ENCODE measurements at places on chromosomes 2 and 18.

DNA sequence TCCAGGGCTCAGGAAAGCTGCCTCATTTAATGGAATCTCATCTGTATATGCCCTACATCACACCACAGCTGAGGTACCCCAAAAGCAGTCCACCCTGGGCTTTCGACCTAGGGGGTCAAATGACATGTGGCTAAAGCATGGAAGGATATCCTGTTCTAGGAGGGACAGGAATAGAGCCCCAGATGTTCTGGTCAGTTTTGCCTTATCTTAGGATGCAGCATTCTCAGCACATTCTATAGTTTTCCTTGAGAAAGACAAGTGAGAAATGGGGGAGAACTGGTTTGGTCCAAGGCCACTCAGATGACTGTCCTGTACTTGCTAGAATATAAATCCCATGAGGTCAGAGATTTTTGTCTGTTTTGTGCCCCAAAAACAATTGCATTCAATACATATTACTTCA, 688.0 kb upstream of the ZEB2 start:
- no peaks in the 10 kb centered on the region for H3K4me1 ChIP-seq
- no peak overlapping the region for H3K4me3 ChIP-seq
- peaks cover 12% of the 10 kb centered on the region for H3K27me3 ChIP-seq

DNA sequence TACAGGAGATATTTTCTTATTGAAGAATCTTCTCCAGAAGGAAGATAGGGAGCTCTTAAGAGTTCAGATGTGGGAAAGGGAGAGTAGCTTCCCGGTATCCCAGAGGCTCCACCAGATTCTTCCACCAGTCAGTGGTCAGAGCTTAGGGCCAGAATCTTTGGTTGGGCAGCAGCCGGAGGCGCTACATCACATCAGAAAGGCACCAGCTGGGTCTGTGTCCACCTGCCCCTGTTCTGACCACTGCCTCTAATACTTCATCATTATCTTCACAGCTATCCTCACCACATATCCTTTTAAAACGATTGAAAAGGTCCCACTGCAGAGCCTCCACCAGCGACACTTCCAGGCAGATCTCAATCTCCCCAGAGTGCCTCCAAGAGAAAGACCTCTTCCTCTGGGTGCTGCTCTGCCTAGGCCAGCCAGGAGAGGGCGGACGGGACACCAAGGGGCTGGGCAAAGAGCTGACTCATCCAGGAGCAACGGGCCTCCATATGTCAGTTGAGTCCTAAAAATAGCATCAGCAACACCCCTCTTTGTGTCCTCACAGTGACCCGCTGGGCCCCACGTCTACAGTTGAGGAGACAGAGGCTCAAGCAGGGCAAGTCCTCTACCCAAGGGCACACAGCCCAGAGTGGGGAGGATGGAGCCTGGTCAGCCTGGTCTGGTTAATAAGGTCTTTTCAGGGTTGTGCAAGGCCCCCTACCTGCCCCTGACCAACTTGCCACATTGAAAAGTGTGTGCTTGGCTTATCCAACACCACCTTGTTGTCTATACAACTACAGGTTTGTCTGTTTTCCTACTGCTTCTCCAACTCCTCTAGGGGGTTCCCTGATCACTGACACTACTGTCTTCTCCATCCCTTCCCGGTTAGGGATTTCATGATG, 81.2 kb downstream of the ADD2 start:
- no peak overlapping the region for H3K27ac ChIP-seq
- H3K27me3 ChIP-seq = no peaks in the 10 kb centered on the region
- H3K4me1 ChIP-seq = peaks cover 8% of the 10 kb centered on the region
- H3K4me3 ChIP-seq = no peak overlapping the region

- no peak overlapping the region for H3K4me3 ChIP-seq
- no peaks in the 10 kb centered on the region for H3K36me3 ChIP-seq
- peaks cover 4% of the 10 kb centered on the region for H3K4me1 ChIP-seq
- H3K27ac ChIP-seq = no peak overlapping the region
- peaks cover 13% of the 10 kb centered on the region for H3K27me3 ChIP-seq
Measured at GRCh38 chr18:57062844-57063243, 84.0 kb upstream of the BOD1L2 start.

DNA sequence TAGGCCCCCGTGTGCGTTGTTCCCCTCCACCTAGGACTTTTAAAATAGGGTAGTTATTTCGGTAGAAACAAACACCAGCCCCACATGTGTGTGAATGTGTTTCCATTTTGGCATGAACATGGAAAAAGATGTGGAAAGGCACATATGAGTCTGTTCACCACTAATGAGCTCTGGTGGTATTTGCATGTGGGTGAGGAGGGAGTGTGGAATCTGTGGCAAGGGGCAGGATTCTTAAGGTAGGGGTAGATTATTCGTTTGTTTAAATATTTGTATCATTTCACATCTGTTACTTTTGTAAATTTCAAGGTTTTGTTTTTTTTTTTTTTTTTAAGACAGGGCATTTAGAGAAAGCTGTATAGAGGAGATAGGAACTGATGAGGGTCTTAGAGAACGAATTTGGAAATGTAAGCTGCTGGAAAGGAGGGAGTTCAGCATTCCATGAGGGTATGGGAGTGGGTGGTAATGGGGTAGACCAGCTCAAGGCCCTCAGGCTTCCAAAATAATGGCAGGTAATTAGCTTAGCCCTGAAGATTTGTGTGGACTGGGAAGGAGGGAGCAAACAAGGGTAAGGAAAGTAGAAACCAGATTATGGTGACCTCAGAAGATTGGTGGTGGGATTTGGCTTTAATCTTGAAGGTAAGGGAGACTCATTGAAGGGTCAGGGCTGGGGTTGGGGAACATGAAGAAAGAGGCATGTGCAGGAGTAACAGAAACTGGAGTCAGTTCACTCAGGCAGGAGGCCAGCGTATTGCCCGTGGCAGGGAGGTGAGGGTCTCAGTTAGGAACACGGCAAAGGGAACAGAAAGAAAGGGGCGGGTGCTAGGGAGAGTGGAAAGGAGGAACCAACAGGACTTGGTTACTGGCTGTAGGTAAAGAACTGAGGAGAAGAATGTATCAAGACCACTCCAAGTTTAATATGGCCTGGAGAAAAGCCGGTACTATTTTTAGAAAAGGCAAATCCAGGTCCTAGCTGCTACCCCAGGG, 123.6 kb downstream of the PLB1 start:
- H3K4me1 ChIP-seq = peaks cover 74% of the 10 kb centered on the region
- no peaks in the 10 kb centered on the region for H3K36me3 ChIP-seq
- H3K4me3 ChIP-seq = peak overlapping the region; percentile 6
- H3K27ac ChIP-seq = peak overlapping the region; percentile 87
- no peaks in the 10 kb centered on the region for H3K27me3 ChIP-seq

GRCh38 chr2:85889627-85890281, 964 bp upstream of the ST3GAL5 start:
- DNase-seq = no peak
- H3K4me1 ChIP-seq = peaks cover 65% of the 10 kb centered on the region
- peak overlapping the region; percentile 88 for H3K27ac ChIP-seq
- H3K4me3 ChIP-seq = peak overlapping the region; percentile 90
- no peaks in the 10 kb centered on the region for H3K27me3 ChIP-seq

DNA sequence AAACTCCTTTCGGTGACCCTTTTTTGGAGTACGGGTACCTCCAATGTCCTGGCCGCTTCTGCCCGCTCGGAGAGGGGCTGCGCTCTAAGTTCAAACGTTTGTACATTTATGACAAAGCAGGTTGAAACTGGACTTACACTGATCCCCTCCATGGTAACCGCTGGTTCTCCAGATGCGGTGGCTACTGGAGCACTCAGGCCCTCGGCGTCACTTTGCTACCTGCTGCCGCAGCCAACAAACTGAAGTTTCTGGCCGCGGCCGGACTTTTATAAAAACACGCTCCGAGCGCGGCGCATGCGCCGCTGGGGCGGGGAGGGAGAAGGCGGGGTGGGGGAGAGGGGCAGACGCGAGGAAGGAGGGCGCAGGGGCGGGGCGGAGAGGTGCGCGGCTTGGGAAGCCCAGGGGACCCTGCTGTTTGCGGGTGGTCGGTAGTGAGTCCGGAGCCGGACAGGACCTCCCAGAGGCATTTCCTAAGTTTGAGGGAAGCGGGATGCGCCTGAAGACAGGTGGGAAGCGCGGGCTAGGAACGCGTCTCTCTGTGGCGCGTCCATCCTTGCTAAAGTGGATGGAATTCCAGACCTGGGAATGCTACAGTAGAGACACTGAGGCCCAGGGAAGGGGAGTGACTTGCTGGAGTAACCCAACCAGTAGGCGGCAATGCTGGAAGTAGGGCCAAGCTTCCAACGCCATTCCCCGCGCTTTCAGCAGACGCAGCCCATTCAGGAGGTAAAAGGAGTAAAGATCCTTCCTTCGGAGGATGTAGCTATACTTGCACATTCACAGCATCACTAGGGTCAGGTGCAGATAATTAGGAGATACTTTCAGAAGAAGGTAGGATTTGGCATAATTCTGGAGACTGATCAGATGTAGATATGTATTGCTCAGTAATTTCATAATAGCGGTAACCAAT, at the start of gene CXCR4:
TSS of gene CXCR4 (minus strand) at position 241 of the 910 bp plus-strand sequence. CDS start at position 152, 89 bp downstream.
- H3K36me3 ChIP-seq = peaks cover 25% of the 10 kb centered on the region
- no peaks in the 10 kb centered on the region for H3K27me3 ChIP-seq
- peak within 1 kb of the TSS; percentile 88 for H3K27ac ChIP-seq
- DNase-seq = peak; percentile 88
- peaks cover 71% of the 10 kb centered on the region for H3K4me1 ChIP-seq
- peak within 1 kb of the TSS; percentile 92 for H3K4me3 ChIP-seq

DNA sequence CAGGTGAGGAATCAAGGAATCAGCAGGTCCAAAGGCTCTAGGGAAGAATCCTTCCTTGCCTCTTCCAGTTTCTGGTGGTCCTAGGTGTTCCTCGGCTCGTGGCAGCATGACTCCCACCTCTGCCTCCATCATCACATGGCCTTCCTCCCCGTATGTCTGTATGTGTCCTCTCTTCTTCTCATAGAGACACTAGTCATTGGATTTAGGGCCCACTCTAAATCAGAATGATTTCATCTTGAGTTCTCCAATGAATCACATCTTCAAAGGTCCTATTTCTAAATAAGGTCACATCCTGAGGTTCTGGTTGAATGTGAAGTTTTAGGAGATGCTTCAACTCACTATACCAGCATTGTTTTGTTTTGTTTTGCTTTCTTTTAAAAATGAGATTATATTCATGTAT, 11.1 kb upstream of the AGFG1 start:
- no peaks in the 10 kb centered on the region for H3K27me3 ChIP-seq
- DNase-seq = no peak
- H3K4me1 ChIP-seq = peaks cover 97% of the 10 kb centered on the region
- peak overlapping the region; percentile 68 for H3K4me3 ChIP-seq
- H3K36me3 ChIP-seq = no peaks in the 10 kb centered on the region

DNA sequence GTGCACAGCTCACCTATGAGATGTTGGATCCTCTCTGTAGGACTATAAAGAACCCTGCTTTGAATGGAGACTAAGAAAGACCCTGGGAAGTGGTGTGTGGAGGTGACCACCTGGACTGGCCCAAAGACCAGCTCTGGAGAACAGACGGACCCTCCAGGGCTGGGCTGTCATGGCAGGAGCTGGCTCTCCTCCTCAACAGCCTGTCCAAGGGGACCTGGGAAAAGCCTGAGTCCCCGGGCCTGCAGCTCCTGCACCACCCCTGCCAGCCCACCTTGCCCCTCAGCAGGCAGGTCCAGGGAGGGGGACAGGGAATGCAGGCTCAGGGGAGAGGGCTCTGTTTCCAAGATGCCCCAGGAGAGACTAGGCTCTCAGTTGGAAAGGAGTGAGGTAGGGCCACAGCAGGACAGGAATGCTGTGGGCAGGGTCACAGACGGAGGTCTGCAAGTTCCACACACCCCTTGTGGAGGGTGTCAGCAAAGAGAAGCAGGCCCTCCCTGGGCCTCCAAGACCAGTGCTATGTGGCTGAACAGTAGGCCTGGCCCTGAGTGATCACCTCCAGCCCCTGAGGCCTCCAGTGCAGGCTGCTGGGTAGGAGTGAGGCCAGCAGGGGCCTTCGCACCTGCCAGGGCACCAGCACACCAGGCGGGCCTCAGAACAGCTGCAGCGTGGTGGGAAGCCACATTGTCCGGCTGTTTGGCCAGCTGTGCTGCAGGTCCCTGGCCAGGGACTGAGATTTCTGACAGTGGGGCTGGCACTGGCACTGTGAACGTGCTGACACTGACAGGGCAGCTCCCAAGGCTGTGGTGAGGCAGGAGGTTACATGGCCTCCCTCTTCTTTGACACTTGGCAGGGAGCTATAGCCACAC, 86.4 kb upstream of the OTOS start:
- H3K27ac ChIP-seq = no peak overlapping the region
- H3K27me3 ChIP-seq = peaks cover 25% of the 10 kb centered on the region
- no peak overlapping the region for H3K4me3 ChIP-seq
- no peaks in the 10 kb centered on the region for H3K4me1 ChIP-seq
- DNase-seq = no peak

- DNase-seq = no peak
- H3K4me3 ChIP-seq = no peak overlapping the region
- H3K27ac ChIP-seq = no peak overlapping the region
- no peaks in the 10 kb centered on the region for H3K36me3 ChIP-seq
- no peaks in the 10 kb centered on the region for H3K4me1 ChIP-seq
Measured at GRCh38 chr2:170113168-170113894, 64.6 kb upstream of the MYO3B start.
